ENCODE measurements at places on chromosomes 4 and X.

DNA sequence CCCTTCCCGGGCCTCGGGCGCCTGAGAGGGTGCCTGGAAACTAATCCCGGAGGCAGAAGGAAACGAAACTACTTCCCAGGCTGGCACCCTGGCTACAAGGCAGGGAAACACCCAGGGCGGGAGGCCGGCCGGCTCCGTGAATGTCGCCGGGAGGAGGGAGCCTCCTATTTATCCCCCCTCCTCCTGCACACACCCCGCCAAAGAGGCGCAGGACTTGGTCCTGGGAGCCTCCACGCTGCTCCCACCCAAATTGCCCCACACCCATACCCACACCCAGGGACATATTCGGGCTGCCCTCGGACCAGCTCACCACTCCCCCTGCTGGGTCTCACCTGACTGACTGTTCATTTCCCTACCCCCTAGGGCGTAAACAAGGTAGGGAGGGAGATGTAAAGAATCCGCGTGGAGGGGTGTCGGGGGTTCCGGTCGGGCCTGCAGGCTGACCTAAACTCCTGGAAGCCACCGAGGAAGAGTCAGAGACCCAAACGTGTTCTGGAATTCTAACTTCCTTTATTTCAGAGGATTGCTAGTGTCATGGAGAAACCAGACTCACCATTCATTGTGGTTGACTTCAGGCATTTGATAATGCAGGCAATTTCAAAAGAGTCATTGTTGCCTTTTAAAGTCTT, at the start of gene BTC:
TSS of gene BTC (minus strand) at position 142 of the 629 bp plus-strand sequence. CDS start 198 bp downstream, outside the sequence.
- no peak for DNase-seq

GRCh38 chr4:2264481-2265041, 2.7 kb upstream of the MXD4 start:
- no peak for DNase-seq

- DNase-seq: no peak
Observed at GRCh38 chrX:43000121-43000520, 222.2 kb upstream of the PPP1R2C start.

DNA sequence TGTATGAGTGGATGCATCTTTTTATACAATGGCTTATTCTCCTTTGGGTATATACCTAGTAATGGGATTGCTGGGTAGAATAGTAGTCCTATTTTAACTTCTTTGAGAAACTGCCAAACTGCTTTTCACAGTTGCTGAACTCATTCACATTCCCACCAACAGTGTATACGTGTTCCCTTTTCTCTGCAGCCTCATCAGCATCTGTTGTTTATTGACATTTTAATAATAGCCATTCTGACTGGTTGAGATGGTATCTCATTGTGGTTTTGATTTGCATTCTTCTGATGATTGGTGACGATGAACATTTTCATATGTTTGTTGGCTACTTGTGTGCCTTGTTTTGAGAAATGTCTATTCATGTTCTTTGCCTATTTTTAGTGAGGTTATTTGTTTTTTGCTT, 687.0 kb upstream of the EPHA5 start:
- no peak for DNase-seq

DNA sequence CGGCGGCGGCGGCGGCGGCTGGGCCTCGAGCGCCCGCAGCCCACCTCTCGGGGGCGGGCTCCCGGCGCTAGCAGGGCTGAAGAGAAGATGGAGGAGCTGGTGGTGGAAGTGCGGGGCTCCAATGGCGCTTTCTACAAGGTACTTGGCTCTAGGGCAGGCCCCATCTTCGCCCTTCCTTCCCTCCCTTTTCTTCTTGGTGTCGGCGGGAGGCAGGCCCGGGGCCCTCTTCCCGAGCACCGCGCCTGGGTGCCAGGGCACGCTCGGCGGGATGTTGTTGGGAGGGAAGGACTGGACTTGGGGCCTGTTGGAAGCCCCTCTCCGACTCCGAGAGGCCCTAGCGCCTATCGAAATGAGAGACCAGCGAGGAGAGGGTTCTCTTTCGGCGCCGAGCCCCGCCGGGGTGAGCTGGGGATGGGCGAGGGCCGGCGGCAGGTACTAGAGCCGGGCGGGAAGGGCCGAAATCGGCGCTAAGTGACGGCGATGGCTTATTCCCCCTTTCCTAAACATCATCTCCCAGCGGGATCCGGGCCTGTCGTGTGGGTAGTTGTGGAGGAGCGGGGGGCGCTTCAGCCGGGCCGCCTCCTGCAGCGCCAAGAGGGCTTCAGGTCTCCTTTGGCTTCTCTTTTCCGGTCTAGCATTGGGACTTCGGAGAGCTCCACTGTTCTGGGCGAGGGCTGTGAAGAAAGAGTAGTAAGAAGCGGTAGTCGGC, 528 bp downstream of the FMR1 start:
- no peak for DNase-seq

Measured in activated CD8-positive, alpha-beta memory T cell treated with anti-CD3 and anti-CD28 coated beads for 1 hour (primary cell).